ENCODE measurements at places on chromosomes 3 and 15.

- no peak for DNase-seq
Measured at GRCh38 chr15:74482661-74483060, 21.7 kb upstream of the UBL7 start.

DNA sequence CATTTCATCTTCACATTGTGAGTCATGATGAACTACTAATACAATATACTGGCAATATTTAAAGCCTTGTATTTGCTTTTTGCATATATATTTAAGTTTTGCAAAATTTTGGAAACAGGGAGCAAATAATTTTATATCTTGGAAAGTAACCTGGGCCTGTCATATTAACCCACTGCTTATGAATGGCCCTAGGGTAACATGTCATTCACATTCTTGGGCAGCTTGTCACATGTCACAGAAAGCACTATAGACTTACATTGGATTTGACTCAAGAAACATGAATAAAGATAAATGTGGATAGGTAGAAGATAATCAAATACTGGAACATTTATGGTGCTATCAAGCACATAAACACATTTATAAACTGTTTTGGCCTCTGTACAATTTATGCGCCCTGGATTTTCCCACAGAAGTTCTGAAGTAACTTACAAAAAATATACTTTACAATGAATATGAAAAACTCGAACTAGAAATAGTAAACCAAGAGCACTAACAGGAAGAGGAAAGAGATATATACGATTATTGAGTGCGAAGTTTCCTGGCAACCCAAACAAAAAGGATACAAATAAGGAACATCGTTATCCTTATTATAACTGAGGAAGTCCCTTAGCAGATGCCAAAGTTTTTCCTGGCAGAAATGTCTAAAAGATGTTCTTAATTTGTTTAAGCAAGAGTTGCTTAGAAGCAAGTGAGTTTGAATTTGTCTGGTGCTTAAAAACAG is 257.2 kb downstream of the RBMS3 start:
- DNase-seq: no peak

GRCh38 chr15:97059281-97059680 is 728.8 kb downstream of the NR2F2 start:
- no peak for DNase-seq

GRCh38 chr15:39497016-39497758 is 83.7 kb upstream of the THBS1 start:
- no peak for DNase-seq

- DNase-seq: no peak
Measured at GRCh38 chr3:52218026-52218425, 7.4 kb downstream of the TLR9 start.

GRCh38 chr3:87367736-87368135 is 91.4 kb upstream of the POU1F1 start:
- DNase-seq: no peak

GRCh38 chr3:38247366-38248035 is 18.1 kb upstream of the SLC22A13 start:
- no peak for DNase-seq

DNA sequence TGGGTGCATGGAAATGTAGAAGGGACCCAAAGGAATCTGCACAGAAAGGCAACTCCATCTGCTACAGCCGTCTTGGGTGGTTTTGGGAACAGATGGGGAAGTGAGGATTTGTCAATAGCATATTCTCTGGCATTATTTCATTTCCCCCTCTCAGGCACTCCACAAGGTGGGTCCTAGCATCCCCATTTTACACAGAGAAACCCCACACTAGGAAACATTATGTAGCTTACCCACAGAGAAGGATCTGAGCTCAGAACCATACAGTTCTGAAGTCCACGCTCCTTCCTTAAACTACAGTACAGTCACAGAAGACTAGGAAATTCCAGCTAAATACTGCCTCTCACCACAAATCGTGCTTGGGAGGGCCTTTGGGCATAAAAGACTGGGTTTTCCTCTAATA is 61.2 kb upstream of the CTNNB1 start:
- no peak for DNase-seq

DNA sequence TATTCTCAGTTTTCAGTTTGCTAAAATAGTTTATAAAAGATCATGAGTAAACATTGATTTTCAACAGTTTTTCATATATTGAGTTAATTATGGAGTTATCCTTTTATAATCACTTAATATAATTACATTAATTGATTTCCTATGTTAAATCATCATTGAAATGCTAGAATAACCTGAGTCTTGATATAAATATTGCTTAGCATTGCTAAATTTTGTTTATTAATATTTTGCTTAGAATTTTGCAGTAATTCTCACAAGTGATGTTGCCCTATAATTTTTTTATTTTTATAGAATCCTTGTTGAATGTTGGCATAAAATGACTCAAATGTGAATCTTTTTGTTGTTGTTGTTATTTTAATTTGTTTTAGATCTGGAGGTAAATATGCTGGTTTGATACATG is 654.2 kb downstream of the OTOL1 start:
- no peak for DNase-seq

- DNase-seq: no peak
Measured at GRCh38 chr15:76512971-76513370, 176.4 kb downstream of the ISL2 start.

DNA sequence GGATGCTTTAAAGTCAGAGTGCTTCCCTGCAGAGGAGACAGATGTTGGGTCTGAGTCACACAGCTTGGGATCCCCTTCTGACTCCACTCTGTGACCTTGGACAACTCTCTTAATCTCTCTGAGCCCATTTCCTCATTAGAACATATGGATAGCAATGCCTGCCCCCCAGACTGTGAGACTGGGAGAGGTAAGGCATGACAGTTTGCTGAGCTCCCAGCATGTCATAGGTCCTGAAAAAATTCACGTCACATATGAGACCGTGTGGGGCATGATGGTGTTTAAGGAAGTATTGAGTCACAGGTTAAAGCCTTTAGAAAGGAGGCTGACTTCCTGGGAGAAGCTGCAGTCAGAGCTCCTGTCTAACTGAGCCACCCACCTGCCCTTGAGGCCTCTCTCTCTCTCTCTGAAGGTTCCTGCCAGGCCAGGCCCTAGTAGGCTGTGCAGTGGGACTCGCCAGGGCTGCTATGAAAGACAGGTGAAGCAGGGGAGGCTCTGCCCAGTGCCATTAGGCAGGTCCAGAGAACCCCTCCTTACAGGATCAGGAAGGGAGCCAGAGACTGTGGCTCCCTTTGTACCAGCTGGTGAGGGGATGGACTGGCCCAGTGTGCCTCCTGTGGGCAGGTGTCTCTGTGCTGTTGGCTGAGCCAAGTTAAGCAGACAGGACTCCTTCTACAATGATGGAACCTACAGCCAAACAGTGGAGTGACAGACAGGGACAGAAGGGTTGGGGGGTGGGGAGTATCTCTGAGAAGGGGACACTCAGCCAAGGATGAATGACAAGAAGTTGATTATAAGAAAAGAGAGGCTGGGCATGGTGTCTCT is 19.5 kb upstream of the DOCK3 start:
- no peak for DNase-seq

GRCh38 chr3:163916596-163917560 is 1161.4 kb downstream of the SI start:
- no peak for DNase-seq

GRCh38 chr15:68444336-68444735 is 12.4 kb upstream of the ITGA11 start:
- no peak for DNase-seq

- no peak for DNase-seq
Measured at GRCh38 chr15:42732095-42732827, 4.7 kb downstream of the CDAN1 start.

- no peak for DNase-seq
Measured at GRCh38 chr3:160676547-160677303, at the start of gene ARL14. ARL14 (plus strand) TSS chr3:160677160; CDS start chr3:160677347, 187 bp downstream.

DNA sequence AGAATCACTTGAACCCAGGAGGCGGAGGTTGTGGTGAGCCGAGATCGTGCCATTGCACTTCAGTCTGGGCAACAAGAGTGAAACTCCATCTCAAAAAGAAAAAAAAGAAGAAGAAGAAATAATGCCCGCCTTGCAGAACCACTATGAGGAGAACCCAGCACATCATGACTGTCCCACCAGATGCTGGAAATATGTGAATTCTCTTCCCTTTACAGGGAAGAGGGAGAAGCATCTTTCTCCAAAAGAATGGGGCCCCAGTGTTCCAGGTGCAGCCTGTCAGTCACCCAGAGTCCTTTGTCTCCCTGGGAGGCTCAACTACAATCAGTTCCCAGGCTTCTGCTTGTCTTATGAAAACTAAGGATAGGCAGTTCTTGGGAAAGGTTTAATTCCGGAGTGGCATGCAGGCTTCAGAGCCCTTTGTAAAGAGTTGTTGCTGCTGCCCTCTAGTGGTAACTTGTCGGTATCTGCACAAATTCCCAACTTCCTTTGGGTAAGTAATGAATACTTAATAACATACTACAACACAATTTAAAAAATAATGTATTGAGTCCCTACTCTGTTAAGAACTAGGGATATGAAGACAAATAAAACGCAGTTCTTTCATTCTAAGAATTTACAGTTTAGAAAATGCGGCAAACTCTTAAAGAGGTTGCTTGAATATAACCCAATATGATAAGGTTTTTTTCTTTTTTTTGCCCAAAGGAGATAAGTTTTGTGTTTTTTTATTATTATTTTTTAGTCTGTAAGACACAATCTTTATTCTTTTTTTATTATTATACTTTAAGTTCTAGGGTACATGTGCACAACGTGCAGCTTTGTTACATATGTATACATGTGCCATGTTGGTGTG is 18.6 kb upstream of the TICRR start:
- no peak for DNase-seq

DNA sequence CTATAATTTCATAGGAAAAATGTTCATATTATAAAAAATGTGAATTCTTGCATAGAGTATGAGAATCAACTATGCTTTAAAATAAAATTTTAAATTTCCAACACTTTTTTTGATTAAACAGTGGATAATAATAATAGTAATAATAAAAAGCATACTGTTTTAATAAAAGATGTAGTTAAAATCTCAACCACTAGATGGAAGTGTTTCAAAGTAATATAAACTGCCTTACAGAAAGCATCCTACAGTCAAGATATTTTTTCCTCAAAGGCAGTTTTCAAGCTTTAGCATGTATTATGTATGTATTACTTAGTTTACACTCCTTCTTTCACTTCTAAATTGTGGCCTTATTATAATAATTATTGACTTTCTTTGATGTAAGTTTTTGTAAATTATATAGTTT is 217.5 kb downstream of the CHL1 start:
- DNase-seq: no peak

GRCh38 chr3:54349691-54350090 is 227.3 kb downstream of the CACNA2D3 start:
- no peak for DNase-seq

DNA sequence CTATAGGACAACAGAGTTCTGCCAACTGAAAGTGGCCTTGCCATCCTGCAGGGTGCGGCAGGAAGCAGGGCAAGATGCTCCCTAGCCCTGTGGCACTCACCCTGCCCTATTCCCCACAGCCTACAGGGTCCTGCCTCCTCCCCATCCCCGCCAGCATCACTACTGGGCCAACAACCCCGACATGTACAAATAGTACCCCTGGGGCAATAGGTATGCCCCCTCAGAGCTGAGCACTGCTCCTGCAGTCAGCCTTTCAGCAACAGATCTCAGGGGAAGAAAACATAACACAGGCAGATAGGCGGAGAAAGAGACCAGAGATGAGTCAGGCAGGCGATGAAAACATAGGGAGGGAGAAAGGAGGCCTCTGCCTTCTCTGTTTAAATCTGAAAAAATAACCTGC is 74.7 kb downstream of the XXYLT1 start:
- DNase-seq: no peak

DNA sequence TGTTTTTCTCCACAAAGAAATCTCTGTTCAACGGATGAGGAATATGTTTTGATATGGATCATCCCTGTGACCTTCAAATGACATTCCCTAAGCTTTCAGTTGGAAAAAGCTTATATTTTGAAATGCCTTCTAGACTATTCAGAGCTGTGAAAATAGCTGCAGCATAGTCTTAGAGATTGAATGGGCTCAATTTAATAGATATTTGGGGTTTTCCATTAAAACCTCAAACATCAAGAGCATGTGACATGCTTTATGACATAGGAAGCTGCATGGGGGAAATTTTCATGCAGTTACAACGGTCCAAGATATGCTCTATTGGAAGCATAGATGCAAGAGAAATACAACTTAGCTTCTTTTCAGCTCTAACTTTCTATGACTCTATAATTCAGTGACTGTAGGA is 102.8 kb downstream of the LSAMP start:
- DNase-seq: no peak

DNA sequence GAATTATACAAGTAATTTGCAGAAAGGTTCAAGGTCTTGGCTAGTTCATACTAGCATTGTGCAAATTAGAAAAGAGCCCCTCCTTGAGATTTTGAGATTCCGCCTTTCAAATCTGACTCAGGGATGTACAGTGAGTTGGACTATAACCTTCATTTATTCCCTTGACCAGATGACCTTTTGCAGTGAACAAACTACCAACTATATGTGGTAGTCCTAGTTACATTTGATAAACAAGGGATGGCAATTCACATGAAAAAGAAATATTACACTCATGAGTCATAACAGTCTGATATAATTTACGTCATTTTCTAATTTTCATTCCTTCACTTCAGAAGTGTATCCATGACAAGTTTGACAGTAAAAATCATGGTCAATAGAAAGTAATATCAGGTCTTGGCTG is 860.4 kb downstream of the ROBO1 start:
- no peak for DNase-seq

DNA sequence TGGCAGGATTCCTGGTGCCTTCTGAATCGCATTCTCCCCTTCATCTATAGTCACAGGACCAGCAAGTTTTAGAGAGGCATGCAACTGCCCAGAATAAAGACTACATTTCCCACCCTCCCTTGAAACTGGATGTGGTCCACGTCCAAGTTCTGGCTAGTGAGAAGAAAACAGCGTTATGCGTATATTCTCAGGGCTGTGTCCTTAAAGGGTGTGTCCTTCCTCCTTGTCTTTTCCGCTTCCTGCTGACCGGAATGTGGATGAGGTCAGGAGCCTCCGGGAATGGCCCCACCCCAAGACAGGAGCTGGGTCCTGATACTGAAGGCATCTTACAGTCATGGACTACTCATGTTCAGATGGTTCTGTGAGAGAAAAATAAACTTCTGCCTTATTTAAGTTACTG is 20.2 kb downstream of the CHST2 start:
- no peak for DNase-seq

DNA sequence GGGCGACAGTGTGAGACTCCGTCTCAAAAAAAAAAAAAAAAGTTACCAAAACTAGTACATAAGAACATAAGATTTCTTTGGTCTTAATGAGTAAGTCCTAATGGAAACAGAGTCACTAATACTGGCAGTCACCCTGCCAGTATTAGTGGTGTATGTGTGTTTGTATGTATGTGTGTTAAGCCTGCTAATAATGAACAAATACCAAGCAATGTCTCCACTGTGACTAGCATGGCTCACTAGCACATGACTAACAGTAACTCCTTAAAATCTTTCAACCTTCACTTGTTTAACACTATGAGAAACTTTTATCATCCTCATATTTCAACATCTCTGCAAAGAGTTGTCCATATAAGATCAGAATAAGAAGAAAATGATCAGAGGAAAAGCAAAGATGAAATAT is 231.0 kb upstream of the ATP11B start:
- DNase-seq: no peak

- DNase-seq: no peak
Measured at GRCh38 chr3:67804089-67804488, 149.7 kb upstream of the SUCLG2 start.
